ENCODE measurements at places on chromosomes 16 and 17. TPM values are rescaled to one million over a fixed set of nuclear protein-coding genes. Genes with fewer than 3 reads are reported as not detected.
A peak's percentile ranks its signal among the peaks of the same experiment; 100 is the strongest.

Gene CCL5
- 0.17 TPM for total RNA-seq

Gene CX3CL1
- total RNA-seq: 3.3 TPM

Gene NRN1L
- total RNA-seq: 0.51 TPM

DNA sequence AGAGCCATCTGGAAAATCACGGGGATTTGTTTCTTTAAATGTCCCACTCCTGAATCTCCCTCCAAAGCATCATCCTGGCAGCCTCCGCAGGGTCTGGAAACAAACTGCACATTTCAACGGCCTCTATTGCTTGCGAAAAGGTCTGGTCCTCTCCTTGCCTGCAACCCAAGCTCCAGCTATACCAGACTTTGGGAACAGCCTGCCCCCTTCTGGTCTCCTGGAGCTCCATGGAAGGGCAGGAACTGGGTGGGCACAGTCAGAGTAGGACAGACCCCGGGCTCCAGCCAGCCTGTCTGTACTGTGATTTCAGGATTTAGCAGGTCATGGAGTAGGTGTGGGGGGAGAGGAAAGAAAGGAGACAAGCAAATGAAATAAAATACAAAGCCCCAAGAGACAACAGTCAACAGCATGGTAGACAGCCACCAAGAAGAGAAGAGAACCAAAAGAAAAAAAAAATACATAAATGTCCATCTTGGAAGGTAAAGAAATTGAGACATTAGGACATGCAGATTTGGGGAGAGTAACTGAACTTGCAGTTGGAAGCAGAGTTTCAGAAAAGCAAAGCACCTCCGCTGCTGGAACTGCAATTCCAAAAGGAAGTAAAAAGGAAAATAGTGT is 2.7 kb downstream of the XYLT1 start:
- DNase-seq: peak; percentile 59

GRCh38 chr16:3810198-3810664 is 70.3 kb downstream of the CREBBP start:
- no peak for DNase-seq

Measured in dermis blood vessel endothelial cell (primary cell).